ENCODE measurements at places on chromosomes 4 and X. TPM values are rescaled to one million over a fixed set of nuclear protein-coding genes. Genes with fewer than 3 reads are reported as not detected.

GRCh38 chr4:139243448-139244365, 36.3 kb downstream of the MGARP start:
- peak; percentile 80 for DNase-seq

DNA sequence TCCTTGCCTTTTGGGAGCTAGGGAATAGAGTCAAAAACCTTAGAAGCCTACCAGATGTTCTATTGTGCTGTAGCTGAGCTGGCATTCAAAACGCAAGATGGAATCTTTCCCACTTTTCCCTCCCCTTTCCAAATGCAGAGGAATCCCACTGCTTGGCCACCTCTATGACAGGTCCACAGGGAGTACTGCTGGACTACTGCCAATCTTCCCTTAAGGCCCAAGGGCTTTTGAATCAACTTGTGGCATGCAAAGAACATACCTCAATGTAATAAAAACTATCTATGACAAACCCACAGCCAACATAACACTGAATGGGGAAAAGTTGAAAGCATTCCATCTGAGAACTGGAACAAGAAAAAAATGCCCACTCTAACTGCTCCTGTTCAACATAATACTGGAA, 139.2 kb upstream of the AGTR2 start:
- DNase-seq, result no peak

DNA sequence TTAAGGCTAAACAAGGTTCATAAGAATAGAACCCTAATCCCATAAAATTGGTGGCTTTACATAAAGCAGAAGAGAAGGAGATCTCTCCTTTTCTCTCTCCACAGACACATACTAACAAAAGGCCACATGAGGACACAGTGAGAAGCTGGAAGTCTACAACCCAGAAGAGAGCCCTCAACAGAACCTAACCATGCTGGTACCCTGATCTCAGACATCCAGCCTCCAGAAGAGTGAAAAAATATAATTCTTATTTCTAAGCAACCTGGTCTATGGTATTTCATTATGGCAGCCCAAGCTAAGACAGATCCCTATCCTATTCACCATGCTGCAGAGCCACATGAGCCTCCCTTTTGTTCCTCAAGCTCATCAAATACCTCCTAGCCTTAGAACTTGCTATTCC, 195.5 kb downstream of the ANTXR2 start:
- DNase-seq, result no peak

GRCh38 chr4:134345244-134345643, 143.7 kb upstream of the PABPC4L start:
- no peak for DNase-seq

DNA sequence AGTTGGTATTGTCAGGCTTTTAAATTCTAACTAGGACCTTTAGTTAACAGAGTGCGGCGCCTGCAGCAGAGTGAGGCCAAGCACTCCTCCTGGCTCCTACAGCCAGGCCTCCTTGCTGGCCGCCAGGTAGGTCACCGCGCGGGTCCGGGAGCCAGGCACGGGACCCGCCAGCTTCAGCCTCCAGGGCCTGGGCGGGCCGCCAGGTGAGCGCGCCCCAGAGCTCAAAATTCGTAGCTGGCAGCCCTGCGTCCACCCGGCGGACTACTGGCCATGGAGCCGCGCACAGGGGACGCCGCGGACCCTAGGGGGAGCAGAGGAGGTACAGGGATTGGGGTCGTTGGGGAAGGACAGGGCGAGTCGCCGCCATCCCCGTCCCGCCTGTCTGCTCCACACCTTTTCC, at the start of gene MAGIX:
MAGIX (plus strand) TSS at position 139 of the 400 bp plus-strand sequence; CDS start at position 271, 132 bp downstream.
- no peak for DNase-seq

GRCh38 chrX:68698942-68699341, 51.5 kb downstream of the STARD8 start:
- DNase-seq, result no peak

DNA sequence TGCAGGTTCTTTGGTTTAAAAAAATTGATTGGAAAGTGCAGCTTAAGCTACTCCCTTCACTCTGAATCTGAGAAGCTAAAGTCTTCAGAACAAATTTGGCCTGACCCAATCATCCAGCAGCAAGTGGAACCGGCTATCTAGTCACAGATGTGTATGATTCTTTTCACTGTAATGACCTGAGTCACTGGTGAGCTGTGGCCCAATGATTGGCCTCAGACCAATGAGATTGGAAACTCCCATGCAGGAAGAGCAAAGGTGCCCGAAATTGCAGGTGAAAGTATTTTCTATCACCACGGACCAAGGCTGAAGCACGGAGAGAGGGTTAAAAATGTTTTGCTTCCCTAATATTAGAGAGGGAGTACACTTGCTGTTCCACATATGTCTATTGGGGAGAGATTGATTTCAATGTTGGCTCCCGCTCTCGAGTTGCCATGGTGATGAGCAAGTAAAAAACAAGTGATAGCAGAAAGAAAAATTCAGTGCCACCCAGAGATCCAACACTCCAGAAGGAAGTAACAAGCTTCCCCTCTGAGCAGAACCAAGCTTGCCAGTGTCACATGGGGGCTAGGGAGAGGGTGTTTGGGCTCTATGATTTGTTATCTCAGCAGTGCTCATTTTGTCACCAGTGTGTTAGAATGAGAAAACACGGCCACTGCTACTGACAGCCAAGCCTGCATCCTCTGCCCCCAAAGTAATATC, 11.2 kb downstream of the RIPPLY1 start:
- DNase-seq, result no peak

DNA sequence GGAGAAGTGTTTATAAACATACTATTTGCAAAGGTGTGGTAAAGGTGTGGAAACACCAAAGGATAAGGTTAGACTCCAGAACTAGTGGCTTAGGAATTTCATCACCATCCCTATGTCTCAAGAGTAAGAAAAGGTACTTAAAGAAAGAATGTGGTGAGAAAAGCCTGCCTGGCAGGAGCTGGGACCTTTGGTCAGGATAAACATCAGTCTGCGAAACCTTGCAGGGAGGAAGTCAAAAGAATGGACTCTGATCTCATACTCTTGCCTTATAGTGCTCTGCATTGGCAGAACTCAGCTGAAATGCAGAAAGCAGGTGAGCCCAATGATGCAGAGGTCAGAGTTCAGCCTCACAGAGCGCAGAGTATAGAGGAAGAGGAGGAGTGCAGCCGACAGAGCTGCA, 97.2 kb upstream of the NR3C2 start:
- no peak for DNase-seq

GRCh38 chrX:53082773-53083616, 828 bp downstream of the TSPYL2 start:
- DNase-seq, result no peak

DNA sequence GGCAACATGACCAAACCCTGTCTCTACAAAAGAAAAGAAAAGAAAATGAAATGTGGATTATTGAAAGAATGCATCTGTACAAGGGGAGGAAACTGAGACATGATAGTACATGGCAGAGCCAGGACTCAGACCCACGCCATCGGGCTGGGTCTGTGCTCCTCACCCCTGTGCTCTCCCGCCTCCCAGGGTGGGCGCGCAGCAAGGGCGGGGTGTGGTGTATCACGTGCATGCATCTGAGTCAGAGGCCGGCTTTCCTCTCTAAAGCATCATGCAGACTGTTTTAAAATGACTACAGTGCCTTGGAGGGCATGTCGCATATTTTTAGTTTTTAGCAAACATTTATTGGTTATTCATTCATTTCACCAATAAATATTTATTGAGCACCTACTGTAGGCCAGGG, 47.8 kb downstream of the HTT-AS start:
- no peak for DNase-seq

GRCh38 chr4:54937501-54937900, 187.9 kb downstream of the KDR start:
- no peak for DNase-seq

- no peak for DNase-seq
Observed at GRCh38 chr4:38859501-38859900, 2.9 kb upstream of the TLR6 start.

DNA sequence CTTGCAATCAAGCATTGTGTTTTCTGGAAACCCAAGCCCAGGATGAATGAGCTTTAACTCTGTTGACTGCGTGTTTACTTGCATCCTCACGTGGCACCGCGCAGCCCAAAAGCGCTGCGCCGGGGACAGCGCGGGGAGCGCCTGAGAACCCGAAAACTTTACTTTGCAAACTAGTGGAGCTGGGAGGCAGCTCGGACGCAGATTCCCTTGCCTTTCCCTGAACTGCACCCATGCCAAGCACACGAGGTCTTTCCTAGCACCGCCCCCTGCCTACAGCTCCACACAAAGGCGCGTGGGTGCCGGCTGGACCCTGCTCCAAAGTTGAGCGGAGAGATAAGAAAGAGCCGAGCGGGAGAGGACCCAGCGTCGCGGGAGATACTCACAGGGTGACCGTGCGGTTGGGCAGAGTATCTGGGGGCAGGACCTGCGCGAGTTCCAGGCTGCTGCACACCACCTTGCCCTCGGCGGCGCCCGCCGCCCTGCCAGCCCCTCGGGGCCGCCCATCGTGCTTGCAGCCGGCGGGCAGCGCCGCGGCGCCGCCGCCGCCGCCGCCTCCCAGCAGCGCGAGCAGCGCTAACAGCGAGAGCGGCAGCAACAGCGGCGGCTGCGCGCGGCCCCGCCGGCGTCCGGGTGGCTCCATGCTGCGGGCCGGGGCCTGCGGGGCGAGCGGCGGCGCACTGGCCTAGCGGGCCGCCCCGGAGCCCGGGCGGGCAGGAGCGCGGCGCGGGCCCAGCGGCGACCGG, 550 bp downstream of the ADGRA3 start:
- peak; percentile 82 for DNase-seq

GRCh38 chr4:116598155-116598979, 487.0 kb downstream of the TRAM1L1 start:
- no peak for DNase-seq

- DNase-seq, result no peak
Observed at GRCh38 chr4:165827018-165827417, 46.0 kb upstream of the TLL1 start.

- no peak for DNase-seq
Observed at GRCh38 chr4:162323919-162324318, 160.1 kb upstream of the FSTL5 start.

GRCh38 chrX:15376956-15377355, 7.3 kb downstream of the VEGFD start:
- no peak for DNase-seq

DNA sequence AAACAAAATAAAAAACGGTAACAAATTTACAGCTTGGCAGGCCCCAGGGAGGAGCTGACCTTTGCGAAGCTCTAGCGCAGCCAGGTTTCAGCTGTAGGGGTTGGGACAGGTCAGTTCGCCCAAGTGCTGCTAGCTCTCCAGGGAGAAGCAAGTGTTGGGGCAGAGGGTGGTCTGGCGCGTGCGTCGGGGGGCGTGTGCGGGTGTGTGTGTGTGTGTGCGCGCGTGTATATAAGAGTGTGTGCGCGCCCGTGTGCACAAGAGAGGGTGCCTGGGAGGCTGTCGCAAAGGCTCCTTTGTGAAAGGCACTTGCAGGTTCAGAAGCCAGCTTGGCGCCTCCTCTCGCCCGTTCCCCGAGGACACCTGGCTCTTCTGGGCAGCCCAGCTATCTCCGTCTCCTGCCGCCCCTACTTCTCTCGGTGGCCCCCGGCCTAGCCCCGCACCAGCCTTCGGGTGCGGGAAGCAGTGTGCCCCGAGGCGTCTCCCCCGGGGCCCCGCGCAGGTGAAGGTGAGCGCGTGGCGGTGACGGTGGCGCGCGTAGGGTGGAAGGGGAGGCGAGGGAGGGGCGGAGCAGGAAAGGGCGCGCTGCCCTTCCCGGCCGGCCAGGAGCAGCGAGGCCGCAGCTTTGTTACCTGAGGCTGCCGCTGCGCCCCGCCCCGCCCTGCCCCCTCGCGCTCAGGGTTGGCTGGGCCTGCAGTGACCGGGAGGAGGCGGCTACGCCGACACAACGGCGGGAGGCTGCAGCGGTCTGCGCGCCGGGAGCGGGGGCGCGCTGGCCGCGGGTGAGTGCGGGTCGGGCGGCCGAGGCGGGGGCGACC, at the start of gene FHDC1:
FHDC1 (plus strand) TSS at position 693 of the 815 bp plus-strand sequence. CDS start 6,735 bp downstream, outside the sequence.
- peak; percentile 62 for DNase-seq

DNA sequence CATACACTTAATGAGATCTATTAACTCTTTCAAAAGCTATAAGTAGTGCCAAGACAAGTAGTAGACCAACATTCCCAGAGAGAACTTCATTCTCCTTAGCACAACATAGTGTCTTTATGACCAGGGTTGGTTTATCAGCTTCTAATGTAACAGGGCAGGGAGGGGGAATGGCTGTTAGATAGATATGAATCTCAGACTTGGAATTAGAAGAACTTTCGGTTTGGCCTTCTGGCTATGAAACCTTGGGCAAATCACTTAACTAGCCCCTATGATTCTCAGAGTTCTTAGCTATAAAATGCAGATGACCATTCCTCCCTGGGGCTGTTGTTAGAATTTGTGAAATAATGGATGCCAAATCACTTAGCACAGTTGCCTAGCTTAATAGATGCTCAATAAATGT, 132.2 kb downstream of the SLC10A7 start:
- no peak for DNase-seq

DNA sequence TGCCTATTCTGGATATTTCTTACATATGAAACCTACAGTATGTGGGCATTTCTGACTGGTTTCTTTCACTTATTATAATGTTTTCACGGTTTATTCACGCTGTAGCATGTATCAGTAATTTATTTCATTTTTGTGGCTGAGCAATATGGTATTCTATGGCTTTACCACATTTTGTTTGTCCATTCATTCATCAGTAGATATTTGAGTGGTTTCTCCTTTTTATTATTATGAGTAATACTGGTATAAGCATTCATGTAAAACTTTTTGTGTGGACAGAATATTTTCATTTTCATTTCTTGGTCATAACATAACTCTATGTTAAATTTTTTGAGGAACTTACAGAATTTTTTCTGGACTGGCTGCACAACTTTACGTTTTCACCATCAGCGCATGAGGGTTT, 122.7 kb upstream of the PABPC5 start:
- DNase-seq, result no peak

GRCh38 chrX:136304493-136304892, 3.7 kb downstream of the ADGRG4 start:
- no peak for DNase-seq

DNA sequence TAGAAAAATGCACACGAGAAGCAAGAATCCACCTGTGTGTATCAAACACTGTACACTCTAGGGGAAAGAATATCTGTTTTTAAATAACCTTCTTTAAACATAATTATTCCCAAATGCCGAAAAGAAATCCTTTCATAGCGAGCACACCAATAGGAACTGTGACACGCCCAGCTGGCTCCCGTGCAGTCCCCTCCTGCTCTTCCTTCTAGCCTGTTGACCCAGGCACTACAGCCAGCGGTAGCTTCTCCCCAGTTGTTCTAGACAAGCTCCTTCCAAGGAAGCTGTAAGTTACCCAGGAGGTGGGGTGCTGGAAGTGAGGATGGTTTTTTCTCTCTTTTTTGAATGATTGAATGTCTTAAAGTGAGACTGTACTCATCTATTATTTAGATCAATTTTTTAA, 19.5 kb upstream of the NOCT start:
- no peak for DNase-seq

The CLGN gene
- 9.3 TPM for total RNA-seq

The HTN3 gene
- not detected for total RNA-seq

The RBM10 gene
- 58.6 TPM for total RNA-seq

The SHROOM3 gene
- total RNA-seq, result 8.2 TPM

The HGFAC gene
- total RNA-seq, result not detected

The ARMCX2 gene
- total RNA-seq, result 64.4 TPM

The TCEAL5 gene
- total RNA-seq, result not detected

The MAGEA4 gene
- not detected for total RNA-seq

The NDNF gene
- total RNA-seq, result 0.68 TPM

Data from Daoy (cell line).